ENCODE measurements at places on chromosomes 7 and 10.

DNA sequence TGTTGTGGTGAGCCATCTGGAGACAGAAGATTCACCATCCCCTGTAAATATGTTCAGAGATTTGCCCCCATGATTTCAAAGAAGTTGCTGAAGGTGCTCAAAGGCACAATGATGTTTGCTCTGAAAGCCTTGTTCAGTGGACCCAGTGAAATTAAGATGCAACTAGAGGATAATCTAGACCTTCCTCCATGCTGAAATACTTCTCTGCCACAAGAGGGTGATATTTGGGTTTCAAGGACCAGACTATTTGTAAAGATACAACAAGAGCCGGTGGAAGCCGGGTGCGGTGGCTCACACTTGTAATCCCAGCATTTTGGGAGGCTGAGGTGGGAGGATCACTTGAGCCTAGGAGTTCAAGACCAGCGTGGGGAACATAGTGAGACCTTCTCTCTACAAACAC is 13.5 kb upstream of the MSRB2 start:
- DNase-seq, result no peak

DNA sequence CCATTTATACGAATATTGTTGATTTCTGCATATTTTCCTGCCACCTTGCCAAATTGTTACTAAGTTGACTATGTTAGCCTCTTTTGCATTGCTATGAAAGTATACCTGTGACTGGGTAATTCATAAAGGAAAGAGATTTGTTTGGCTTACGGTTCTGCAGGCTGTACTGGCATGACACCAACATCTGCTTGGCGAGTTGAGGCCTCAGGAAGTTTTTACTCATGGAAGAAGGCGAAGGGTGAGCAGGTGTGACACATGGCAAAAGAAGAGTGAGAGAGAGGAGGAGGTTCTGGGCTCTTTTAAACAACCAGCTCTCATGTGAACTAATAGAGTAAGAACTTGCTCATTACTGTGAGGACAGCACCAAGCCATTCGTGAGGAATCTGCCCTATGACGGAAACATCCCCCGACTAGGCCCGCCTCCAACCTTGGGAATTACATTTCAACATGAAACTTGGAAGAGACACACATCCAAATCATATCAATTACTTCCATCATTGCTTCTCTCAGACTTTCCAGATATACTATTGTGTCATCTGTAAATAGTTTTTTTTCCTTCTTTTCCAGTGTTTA is 8.4 kb downstream of the RALA start:
- DNase-seq, result no peak

DNA sequence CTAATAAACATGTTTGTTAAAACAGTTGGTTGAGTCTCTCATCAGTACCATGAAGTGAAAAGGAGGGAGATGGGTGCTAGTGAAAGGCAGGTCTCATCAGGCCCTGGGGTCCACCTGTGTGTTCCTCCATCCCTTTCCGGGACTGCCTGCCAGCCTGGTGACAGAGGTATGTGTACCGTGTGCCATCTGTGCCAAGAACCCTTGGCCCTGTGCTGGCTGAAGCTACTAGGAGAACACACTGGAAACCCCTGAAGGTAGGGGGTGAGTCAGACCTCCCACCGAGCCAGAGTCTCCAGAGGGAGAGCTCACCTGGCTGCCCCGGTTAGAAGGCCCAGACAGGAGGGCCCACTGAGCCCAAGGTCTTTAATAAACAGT is 2.3 kb downstream of the DDIT4 start:
- DNase-seq, result no peak

DNA sequence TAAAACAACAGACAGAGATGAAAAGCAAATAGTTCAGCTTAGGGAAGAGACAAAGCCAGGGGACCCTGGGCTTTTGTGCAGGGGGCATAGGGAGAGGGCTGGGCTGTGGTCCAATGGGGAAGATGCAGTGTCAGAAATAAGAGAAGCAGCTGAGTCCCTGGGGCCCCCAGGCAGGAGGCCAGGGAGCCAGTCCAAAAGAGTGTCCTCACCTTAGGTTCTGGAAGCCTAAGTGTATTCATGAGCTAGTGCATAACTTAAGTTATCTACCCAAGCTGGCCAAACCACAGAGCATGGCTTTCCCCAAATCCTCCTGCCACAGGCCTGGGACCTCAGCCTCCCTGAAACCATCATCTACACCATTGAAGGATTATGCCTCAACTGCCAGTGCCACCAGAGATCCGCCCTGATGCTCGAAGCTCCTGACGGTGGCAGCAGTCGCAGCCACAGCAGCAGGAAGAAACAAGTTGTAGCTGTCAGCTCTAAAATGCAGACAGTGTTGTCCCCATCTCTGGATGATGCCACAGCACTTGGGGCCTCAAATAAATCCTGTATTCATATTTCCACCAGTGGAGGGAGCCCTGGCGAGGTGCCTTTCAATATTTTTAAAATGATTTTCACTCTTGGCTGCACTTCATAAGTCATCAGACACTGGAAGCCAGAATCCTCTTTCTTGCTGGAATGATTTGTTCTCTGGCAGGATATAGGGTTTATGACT is 574.6 kb downstream of the GRID1 start:
- DNase-seq, result no peak

- no peak for DNase-seq
Observed at GRCh38 chr7:68936471-68937035, 661.7 kb upstream of the AUTS2 start.

DNA sequence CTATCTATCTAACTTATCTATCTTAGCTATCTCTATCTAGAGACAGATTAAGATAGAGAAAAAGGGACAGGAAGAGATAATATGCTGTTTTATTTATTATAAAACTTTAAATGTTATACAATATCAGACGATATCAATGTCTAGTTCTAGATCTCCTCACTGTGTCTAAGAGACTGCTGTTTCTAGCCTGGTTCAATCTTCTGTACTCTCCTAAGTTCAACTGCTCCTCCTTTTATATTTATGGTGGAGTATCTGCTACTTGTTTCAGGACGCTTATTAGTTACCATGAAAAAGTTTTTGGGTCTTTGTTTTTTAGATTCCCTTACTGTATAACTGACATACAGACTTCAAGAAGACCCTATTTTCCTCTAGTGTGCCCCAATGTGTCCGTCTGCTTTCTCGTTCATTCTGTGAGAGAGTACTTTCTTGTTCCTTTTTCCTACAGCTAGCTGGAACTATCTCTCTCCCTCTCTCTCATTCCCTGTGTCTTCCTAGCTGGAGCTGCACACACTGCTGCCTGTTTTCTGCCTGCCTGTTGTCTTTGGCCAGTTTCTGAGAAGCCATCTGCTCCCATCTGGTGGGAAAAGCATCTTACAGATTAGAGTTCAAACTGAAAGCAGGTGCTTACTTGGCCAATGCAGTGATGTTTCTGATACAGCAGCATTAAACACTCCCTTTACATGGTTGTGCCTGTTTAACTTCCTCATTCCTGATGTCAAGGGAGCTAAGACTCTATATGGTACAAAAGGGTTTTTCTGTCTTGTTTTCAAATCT is 49.4 kb upstream of the ARL4A start:
- DNase-seq, result no peak

GRCh38 chr10:128306535-128306934 is 180.3 kb upstream of the MKI67 start:
- no peak for DNase-seq
